Stimulated activated naive CD8-positive, alpha-beta T cell treated with anti-CD3 and anti-CD28 coated beads, Interleukin-15, amount 100 ng/mL, for 72 hours (primary cell): ENCODE measurements at places on chromosomes 5 and 9.

GRCh38 chr5:93723005-93723404 is 18.4 kb downstream of the POU5F2 start:
- DNase-seq = no peak

- no peak for DNase-seq
Measured at GRCh38 chr5:81424728-81425127, 30.8 kb upstream of the ACOT12 start.

DNA sequence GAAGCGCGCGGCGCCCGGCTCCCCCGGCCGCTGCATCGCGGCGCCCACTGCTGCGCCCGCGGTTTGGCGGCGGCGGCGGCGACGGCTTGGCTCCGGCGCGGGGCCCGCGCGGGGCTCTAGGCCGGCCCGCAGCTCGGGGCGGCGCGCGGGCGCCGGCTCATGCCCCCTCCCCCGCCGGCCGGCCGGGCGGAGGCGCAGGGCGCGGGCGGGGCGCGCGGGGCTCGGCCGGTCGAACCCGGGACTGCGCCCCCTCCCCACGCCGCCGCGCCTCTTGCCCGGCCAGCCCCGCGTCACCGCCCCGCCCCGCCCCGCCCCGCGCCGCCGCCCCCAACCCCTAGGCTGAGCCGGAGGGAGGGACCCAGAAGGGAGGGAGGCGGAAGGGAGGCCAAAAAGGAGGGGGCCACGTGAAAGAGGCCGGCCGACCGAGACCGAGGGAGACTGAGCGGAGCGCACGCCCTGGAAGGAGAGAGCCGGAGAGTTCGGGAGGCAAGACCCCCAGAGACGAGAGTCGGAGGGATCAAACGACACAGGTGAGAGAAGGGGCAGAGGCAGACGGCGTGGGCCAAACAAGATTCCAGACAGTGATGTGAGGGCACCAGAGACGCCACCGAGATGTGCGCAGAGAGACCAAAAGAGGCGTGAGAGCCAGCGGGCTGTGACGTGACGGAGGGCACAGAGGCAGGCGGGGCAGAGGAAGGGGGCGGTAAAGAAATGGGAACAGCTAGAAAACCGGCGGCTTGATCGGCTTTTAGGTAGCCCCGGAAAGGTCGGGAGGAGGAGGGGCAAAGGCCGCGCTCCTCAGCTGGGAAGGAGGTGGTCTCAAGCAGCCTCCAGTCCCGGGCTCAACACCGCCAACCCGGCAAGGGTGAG is at the start of gene BARX1:
TSS of gene BARX1 (minus strand) at position 245 of the 870 bp plus-strand sequence. CDS start at position 36, 209 bp downstream.
- peak; percentile 31 for DNase-seq

DNA sequence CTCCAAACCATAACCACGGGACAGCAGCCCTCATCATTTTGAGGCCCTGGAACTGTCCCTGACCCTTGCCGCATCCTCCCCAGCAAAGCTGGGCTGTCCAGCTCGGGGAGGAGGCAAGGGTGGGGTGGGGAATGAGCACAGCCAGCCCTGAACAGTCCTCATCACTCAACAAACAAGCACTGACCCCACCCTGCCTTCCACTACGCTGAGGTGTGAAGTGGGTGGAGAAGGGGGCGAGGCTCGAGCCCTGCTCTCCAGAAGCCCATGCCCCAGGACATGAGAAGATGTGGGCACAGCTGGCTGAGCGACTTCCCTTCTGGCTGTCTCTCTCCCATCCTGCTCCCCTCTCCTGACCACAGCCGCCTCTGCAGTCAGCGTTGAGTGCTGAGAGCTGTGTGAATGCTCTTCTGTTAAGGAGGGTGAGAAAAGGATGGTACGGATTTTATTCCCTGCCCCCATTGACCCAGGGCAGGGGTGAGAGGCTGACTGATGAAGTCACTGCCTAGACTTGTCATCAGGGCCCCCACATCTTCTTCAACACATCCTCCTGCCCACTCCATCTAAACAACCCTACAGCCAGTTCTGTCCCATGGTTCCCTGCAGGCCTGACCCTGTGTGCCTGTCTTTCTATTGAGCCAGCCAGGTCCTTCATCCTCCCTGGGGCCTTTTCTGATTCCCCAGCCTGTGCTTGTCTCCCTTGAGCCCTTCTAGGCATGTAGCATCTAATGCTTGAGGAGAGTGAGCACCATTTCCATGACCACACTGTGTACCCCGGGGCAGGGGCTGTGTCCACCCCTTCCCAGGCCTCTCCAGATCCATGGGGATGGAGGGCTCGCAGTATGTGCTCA is 276.0 kb downstream of the FSTL4 start:
- no peak for DNase-seq

- DNase-seq = no peak
Measured at GRCh38 chr9:7075154-7075553, 317.4 kb downstream of the KDM4C start.

GRCh38 chr5:95770830-95771708 is 39.9 kb downstream of the RHOBTB3 start:
- no peak for DNase-seq

DNA sequence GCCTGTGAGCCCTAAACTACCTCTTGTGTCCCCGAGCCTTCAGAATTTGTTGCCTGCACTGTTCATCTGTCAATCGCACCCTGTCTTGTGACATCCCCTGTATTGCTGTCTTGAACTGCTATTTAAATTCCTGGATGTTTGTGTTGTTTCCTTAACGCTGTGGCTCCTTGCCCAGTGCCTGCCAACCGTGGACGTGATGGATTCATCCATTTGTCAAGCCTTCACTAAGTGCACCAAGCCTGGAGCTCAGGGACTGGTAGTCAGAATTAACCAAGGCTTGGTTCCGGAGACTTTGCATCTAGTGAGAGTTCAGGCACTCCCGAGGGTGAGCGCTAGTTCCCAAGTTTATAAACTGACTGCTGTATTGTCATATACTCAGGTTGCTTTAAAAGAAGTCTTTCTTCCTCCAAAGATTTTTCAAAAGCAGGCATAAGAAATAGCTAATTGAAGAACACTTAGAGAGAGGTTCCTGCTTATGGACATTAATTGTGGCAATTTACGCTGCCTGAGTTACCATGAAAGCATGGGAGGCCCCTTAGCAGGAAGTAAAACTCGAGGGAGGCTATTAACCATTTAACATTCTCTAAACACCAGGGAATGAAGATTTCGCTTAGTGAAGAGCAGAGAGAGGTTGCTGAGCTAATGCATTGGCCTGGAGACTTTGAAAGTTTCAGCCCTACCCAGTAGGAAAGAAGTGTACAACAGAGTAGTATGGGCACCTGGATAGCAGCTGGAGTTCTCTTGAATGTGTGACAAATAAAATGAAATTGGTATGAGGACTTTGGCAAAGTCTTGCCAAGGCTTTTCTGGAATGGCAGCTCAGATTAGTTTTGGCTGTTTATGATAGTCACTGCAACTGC is 29.0 kb downstream of the RGS3 start:
- DNase-seq = no peak

- DNase-seq = no peak
Measured at GRCh38 chr5:120088836-120089235, 375.3 kb upstream of the PRR16 start.

DNA sequence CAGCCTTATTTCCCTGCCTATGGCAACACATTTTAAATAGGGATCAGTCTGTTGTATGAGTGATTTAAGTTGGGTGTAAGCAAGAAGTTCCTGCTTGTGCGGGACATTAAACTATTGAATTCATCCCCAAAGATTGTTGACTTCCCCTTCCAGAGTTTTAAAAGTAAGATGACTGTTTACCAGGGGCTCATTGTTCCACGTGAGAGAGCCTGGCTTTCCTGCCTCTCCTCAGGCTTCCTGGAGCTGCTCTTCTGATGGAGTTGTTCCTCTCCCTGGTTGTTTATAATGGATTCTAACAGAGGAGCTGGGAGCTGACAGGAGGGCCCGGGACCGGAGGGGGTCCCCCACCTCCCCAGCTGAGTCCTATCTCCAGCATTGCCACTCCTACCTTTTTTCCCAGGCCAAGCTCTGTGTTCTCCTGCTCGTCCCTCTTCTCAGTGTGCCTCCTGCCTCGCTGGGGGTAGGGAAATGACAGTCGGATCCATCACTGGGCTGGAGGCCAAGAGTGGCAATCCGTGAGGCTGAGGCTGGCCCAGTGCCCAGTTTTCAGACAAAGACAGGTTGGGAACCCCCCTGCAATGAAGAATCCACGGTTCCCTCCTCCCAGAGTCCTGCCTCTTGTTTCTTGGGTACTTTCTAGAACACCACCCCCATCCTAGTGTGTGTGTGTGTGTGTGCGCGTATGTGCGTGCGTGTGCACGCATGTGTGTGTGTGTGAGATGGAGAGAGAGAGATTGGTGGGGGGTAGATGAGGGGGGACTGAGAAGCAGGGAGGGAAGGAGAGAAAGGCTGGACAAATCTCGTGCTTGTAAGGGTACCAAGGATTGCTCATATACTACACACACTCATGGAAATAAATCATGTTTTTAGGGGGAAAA is 123.7 kb upstream of the NFIB start:
- DNase-seq = no peak

GRCh38 chr5:128903550-128903949 is 61.7 kb upstream of the SLC27A6 start:
- DNase-seq = no peak

GRCh38 chr5:61253547-61253946 is 78.5 kb upstream of the ZSWIM6 start:
- DNase-seq = no peak

DNA sequence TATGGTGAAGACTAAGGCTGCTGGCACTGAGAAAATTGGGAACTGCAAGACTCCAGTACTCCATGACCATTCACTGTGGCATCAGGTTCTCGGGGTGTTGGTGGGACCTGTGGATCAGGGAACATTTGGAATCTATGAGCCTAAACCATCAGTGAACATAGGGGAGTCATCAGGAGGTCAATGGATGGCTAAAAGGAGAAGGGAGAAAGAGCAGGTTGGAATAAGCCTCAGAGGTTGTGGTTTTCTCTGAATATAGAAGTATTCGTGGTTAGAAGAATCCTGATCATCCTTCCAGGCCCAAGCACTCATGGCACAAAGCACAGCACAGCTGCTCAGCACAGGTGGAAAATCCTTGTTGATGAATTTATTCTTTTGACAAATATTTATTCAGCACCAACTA is 156.6 kb downstream of the SEMA6A start:
- no peak for DNase-seq
